ENCODE measurements at places on chromosomes 7 and 10. TPM values are rescaled to one million over a fixed set of nuclear protein-coding genes. Genes with fewer than 3 reads are reported as not detected.

- no peak for DNase-seq
Observed at GRCh38 chr7:148967602-148968001, 60.7 kb downstream of the PDIA4 start.

- DNase-seq: no peak
Observed at GRCh38 chr10:132113206-132113605, 47.5 kb downstream of the JAKMIP3 start.

DNA sequence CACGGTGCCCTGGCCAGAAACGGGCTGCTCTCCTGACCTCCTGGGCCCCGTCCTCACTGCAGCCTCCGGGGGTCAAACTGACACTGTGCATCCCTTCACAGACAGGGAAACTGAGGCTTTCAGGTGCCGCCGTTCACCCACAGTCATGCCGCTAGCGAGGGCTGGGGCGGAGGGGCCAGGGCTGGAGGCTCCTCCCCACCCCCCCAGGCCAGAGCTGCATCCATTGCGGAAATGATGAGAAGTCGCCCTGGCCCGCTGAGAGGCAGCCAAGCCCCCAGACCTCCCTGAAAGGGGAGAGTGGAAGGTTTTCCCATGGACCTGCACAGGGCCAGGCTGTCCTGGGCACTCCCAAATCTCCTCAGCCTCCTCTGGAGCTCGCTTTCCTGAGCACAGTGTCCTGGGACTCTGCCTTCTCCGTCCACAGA, 16.5 kb upstream of the INPP5A start:
- peak; percentile 4 for DNase-seq

GRCh38 chr7:6530626-6531491, 20.4 kb downstream of the GRID2IP start:
- DNase-seq: no peak

DNA sequence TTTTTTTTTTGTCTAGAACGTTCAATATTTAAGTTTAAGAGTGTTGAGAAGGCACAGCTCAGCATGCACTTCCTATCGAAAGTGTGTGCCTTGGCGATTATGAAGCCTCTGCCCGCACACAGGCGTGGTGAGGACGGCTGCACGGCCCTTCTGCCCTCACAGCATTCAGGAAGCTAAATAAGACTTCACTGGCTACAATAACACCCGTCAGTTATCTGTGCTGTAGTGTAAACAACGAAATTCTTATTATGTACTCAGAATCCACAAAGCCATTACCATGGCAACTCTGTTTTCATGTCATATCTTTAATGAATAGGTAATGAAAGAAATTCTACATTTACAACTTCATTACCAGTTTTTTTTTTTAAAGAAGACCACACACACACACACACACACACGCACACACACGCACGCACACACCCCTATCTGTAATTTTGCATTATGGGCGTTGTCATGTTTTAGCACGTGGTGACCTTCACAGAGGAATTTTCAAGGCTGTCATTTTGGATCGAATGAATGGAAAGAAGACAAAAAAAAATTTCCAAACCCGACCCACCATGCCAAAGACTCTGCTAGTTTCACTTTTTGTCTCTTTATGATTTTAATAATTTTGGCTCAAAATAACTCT, 254.8 kb upstream of the CTBP2 start:
- no peak for DNase-seq

- DNase-seq: no peak
Observed at GRCh38 chr10:132820056-132820455, 34.1 kb upstream of the NKX6-2 start.

DNA sequence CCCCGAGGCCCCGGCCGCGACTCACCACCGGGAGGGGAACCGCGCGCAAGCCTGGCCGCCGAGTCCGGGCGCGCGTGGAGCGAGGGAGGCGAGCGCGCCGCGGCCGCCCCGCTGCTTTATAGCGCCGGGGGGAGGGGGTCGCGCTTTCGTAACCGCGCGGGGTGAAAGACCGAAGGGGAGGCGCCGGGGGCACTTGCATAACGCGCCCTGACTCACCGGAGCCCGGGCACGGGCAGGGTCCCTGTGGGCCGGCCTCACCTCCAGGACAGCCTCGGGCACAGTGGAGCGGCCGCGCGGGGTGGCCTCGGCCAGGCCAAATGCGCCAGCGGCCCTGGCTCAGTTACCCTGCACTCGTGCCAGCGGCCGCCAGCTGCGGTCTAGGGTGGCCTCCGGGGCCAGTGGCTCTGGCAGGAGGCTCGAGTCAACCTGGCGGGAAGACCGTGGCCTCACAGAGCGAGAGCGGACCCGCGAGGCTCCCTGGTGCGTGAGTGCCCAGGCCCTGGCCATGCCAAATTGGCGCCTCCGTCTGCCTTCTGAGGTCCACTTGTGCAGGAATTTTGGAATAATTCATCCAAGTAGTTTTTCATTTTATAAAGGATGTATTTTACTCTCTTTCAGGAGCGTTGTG, at the start of gene RBP4:
Gene RBP4, minus strand, starts transcription at position 90 of the 628 bp plus-strand sequence. CDS start 207 bp downstream, outside the sequence.
- peak; percentile 27 for DNase-seq

DNA sequence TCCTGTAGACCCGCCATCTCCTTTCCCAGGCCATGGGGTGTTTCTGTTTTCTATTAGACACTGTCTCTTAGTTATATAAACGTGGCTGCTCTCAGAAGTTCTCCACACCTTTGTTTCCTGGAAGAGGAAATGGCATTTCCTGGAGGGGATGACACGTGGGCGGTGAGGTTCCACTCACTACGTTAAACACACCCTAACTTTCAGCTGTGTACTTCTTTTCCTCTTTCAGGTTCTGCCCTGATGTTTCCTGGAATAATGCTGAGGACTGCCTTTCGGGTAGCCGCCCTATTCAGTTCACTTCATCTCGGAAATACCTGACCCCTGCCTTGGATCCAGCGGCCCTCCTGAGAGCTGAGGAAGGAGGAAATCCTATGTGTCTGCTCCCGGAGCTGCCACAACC, 3.4 kb upstream of the PRKCQ start:
- DNase-seq: no peak

- DNase-seq: peak; percentile 58
Observed at GRCh38 chr10:50990568-50991455, 83.5 kb upstream of the PRKG1 start.

GRCh38 chr10:92592761-92593618, at the start of gene KIF11:
KIF11 (plus strand) TSS chr10:92593130; CDS start chr10:92593376, 246 bp downstream.
- DNase-seq: peak; percentile 98

DNA sequence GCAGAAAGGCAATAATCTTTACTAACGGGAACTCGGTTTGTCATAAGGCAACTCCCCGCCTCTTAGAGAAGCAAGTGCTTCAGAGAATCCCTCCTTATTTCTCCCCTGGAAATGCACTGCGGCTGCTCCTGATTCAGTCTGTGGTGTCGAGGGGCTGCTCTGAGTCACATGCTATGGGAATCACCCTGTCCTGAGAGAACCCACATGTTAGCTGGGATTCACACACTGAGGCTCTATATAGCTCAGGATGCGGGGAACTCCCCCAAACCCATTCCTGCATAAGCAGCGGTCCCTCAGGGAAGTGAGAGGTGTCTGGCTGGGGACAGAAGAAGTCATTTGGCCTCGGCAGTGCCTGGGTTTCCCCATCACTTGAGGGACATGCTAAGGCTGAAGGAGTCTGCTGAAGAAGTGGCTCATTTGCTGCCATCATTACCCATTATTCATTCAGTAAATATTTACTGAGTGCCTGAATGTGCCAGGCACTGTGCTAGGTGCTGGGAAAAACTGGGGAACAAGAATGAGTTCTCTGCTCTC, 87.5 kb downstream of the ATXN7L1 start:
- no peak for DNase-seq

GRCh38 chr7:55484834-55485233, 87.5 kb downstream of the VOPP1 start:
- no peak for DNase-seq

DNA sequence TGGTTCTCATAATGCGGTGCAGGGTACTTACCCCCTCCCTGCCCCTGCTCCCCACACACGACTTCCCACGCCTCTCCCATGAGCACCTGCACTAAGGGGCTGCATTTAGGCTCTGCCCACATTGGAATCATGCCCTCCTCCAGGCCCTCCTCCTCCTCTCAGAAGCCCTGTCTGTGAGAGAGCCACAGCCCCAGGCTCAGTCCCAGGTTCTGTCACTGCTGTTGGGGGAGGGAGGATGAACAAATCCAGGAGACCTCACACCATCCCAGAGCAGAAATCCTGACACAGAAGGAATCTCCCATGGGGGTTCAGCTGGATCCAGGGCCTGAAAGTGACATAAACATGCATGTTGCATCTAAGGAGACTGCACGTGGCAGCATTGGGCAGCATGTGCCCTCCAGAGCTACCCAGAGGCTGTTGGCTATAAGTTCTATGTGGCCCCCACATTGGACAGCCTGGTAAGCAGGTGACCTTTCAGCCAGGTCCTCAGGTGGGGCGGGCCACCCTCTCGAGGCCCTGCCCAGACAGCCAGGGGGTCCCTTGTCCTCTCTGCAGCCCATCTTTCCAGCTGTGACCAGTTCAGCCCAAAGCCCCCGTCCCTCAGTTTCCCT, 1.6 kb upstream of the PILRA start:
- DNase-seq: no peak

- DNase-seq: peak; percentile 81
Observed at GRCh38 chr10:125726914-125727313, 7.4 kb downstream of the EDRF1 start.

- peak; percentile 63 for DNase-seq
Observed at GRCh38 chr10:50807851-50808776, 68.4 kb downstream of the ASAH2B start.

Gene RSPH10B2
- total RNA-seq: not detected

Gene MLXIPL
- total RNA-seq: 13.5 TPM

Gene TAC1
- not detected for total RNA-seq

Gene KDM7A
- total RNA-seq: 5.3 TPM

Gene FRMPD2
- not detected for total RNA-seq

Gene TAF3
- total RNA-seq: 6.0 TPM

Gene NHLRC2
- total RNA-seq: 50.4 TPM

Gene CARD11
- total RNA-seq: 3.4 TPM

Gene CHRM2
- total RNA-seq: not detected

Gene HKDC1
- total RNA-seq: 13.5 TPM

Gene TRIM74
- not detected for total RNA-seq

Gene SEMA3C
- total RNA-seq: 3.4 TPM

Gene RARRES2
- 400 TPM for total RNA-seq

Gene IL15RA
- total RNA-seq: 15.5 TPM

Gene CASP2
- 9.3 TPM for total RNA-seq

Gene MYH16
- not detected for total RNA-seq

Data from body of pancreas (tissue), 4 donors.